ENCODE measurements at places on chromosomes 16 and 17. TPM values are rescaled to one million over a fixed set of nuclear protein-coding genes. Genes with fewer than 3 reads are reported as not detected.

GRCh38 chr16:86495756-86496261, 14.5 kb upstream of the FOXF1 start:
- peak; percentile 45 for DNase-seq
- H3K27ac ChIP-seq = no peak overlapping the region
- H3K36me3 ChIP-seq = no peaks in the 10 kb centered on the region
- peaks cover 2% of the 10 kb centered on the region for H3K27me3 ChIP-seq

- DNase-seq = no peak
Observed at GRCh38 chr16:71524566-71525553, 1.4 kb upstream of the CHST4 start.

GRCh38 chr17:33028061-33028460, 36.4 kb downstream of the SPACA3 start:
- no peaks in the 10 kb centered on the region for H3K27me3 ChIP-seq
- H3K36me3 ChIP-seq = no peaks in the 10 kb centered on the region
- no peak overlapping the region for H3K4me3 ChIP-seq
- DNase-seq = no peak
- no peaks in the 10 kb centered on the region for H3K4me1 ChIP-seq

DNA sequence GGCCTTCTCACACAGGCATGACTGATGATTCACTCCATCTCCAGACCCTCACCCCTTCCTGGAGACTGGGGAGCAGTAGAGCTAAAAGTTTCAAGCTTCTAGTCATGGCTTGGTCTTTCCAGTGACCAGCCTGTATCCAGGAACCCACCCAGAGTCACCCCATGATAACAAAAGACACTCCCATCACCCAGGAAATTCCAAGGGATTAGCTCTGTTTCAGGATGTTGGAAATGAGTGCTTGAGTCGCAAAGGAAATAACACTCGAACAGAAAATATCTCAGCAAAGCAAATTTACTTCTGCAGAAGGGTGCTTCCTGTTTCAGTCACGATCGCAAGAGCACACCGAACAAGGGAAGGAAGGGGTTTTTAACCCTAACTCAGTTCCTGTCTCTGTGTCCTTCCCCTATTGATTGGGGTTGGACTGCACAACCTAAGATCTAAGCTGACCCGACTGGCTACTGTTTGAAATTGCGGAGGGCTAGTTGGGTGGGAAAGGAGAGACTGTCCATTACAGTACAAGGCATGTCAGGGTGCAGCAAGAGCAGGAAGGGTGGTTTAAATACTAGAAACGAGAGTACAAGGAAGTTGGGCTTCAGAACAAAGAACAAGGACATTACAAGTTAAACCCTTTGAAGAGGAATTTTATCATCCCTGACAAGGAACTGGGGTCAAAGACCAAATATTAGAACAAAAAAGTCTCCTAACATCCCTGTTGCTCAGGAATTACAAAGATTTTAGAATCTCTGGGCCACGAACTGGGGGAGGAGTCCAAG, 224.4 kb upstream of the CACNG5 start:
- DNase-seq = no peak
- no peaks in the 10 kb centered on the region for H3K36me3 ChIP-seq
- H3K4me1 ChIP-seq = no peaks in the 10 kb centered on the region
- H3K27me3 ChIP-seq = no peaks in the 10 kb centered on the region
- H3K4me3 ChIP-seq = no peak overlapping the region

GRCh38 chr17:76153640-76154039, 12.6 kb upstream of the FOXJ1 start:
- H3K4me1 ChIP-seq = no peaks in the 10 kb centered on the region
- H3K36me3 ChIP-seq = no peaks in the 10 kb centered on the region
- no peak overlapping the region for H3K4me3 ChIP-seq
- no peak overlapping the region for H3K27ac ChIP-seq
- no peak for DNase-seq
- H3K27me3 ChIP-seq = no peaks in the 10 kb centered on the region

GRCh38 chr16:66427871-66428681, 981 bp downstream of the BEAN1 start:
- no peaks in the 10 kb centered on the region for H3K27me3 ChIP-seq
- H3K27ac ChIP-seq = no peak overlapping the region
- peak overlapping the region; percentile 55 for H3K4me3 ChIP-seq
- DNase-seq = peak; percentile 62

DNA sequence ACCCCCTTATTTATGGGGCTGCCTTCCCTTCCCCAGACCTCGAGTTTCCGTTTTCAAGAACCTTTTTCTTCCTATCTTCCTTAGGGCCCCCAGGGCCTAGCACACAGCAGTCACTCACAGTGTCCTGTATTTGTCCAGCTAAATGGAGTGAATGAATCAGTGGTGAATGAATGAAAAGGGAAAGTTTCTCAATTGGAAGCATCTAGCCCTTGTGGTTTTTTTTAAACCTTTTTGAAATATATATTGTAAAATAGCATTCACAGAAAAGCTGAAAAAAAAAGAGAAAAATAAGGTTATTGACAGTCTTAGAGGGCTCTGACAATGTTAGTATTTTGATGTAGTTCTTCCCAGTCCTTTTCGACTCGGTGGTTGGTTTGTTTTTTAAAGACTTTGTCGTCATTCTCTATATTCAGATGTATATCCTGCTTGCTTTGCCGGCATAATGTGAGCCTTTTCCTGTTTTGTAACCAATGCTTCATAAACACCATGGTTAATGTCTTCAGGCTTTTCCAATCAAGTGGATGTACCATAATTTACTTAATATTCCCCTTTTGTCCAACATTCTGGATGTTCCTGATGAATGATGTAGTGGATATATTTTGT, 45.3 kb downstream of the RAI1 start:
- no peak overlapping the region for H3K27ac ChIP-seq
- no peak overlapping the region for H3K4me3 ChIP-seq
- H3K4me1 ChIP-seq = no peaks in the 10 kb centered on the region
- no peak for DNase-seq

DNA sequence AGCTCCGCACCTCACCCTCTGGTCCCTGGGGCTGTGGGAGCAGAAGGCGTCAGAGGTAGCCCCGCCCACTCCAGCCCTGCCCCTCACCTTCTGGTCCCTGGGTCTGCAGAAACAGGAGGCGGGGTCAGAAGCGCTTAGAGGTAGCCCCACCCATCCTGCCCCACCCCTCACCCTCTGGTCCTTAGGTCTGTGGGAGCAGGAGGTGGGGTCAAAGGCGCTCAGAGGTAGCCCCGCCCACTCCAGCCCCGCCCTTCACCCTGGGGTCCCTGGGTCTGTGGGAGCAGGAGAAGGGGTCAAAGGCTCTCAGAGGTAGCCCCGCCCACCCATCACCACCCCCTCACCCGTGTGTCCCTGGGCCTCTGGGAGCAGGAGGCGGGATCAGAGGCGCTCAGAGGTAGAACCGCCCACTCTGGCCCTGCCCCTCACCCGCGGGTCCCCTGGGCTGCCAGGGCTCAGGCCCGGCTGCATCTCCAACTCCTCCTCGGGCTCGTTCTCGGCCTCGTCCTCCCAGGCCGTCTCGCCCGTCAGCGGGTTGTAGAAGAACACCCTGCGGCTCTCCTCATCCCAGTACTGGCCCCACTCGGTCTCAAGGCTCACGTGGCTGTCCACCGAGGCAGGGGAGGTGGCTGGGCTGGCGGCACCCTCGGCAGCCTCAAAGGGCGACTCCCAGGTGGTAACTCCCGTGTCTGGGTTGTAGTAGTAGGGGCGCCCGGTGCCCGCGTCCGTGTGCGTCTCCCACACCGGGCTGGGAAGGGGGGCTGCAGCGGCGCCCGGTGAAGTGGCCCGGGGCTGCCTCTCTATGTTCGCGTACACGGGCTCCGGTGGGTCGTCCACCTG, 27.2 kb downstream of the ARHGAP27 start:
- no peaks in the 10 kb centered on the region for H3K27me3 ChIP-seq
- no peak overlapping the region for H3K4me3 ChIP-seq
- no peak for DNase-seq
- no peaks in the 10 kb centered on the region for H3K36me3 ChIP-seq

DNA sequence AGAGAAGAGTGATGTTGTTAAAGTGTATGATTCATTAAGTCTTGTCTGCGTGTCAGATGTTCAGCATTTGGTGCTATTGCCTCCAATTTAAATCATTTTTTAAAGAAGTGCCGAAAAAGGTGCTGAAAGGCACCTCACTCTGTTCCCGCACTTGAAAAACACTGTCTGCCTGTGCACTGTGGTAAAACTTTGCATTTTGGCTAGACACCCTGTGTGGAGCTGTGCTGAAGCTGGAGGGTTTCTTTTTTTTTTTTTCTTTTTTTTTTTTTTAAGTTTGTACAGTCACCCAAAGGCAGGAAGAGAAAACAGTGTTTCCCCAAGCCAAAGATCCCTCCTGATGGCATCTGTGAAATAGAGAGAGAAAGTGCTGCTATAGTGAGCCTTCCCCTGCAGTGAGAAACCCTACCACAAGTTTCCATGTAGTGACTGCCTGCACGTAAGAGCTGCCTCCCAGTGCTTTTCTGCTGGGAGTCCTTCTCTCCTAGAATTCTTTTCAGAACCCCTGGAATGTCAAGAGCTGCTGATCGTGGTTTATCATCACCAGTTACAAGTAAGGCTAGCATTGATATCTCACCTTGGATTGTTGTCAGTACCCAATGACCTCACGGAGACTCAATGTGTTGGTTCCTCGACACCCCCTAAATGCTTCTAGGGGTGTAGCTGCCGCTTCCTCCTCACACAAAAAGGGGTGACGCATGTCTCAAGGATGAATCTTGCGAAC, 116.0 kb upstream of the SOX9 start:
- H3K36me3 ChIP-seq = no peaks in the 10 kb centered on the region
- H3K4me1 ChIP-seq = no peaks in the 10 kb centered on the region
- DNase-seq = no peak

- H3K4me3 ChIP-seq = no peak overlapping the region
- H3K27me3 ChIP-seq = no peaks in the 10 kb centered on the region
- no peaks in the 10 kb centered on the region for H3K4me1 ChIP-seq
- H3K27ac ChIP-seq = no peak overlapping the region
Observed at GRCh38 chr17:44376124-44376523, 12.5 kb upstream of the FAM171A2 start.

DNA sequence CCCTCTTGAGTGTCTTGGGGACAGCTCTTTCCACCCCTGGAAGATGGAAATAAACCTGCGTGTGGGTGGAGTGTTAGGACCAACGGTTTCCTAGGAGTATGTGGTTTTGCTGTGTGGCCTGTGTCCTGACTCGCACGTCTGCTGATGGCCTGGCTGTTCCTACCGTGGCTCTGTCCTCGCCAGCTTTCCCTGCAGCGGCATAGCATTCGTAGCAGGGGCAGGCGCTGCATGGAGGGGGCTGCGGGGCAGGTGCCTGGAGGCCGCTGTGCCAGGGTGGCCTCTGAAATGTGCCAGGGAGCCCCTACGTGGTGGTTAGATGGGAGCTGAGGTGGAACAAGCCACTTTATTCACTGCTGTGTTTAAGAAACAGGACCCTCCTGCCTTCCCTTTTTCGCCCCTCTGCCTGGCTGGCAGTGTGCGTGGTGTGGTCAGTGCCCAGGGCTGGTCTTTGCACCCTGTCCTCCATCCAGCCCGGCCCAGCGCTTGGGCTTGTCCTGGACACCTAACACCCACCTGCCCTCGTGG, 10.6 kb downstream of the SLC16A3 start:
- H3K4me3 ChIP-seq = no peak overlapping the region
- no peak for DNase-seq

GRCh38 chr17:9367156-9367555, 208.5 kb downstream of the STX8 start:
- H3K4me3 ChIP-seq = no peak overlapping the region
- H3K27ac ChIP-seq = no peak overlapping the region
- no peaks in the 10 kb centered on the region for H3K4me1 ChIP-seq
- H3K36me3 ChIP-seq = no peaks in the 10 kb centered on the region
- DNase-seq = no peak

DNA sequence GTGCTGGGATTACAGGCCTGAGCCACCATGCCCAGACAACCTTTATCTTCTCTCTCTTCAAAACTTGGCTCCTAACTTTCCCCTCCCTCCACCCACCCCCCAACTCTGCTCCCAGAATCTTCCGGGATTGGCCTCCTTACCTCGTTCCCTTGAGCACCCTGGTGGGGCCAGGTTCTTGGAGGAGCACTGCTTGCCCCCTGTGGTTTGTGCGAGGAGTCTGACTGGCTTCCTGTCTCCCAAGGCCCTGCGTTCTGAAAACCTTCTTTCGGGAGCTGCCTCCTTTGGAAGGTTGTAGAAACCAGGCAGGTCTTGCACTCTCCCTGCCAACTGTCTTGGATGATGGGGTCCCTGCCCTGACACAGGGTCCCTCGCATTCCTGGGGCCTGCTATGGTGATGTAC, 19.8 kb downstream of the PLXDC1 start:
- no peak overlapping the region for H3K4me3 ChIP-seq
- DNase-seq = no peak
- H3K27ac ChIP-seq = no peak overlapping the region
- H3K36me3 ChIP-seq = no peaks in the 10 kb centered on the region

- DNase-seq = no peak
- H3K4me3 ChIP-seq = no peak overlapping the region
- H3K36me3 ChIP-seq = no peaks in the 10 kb centered on the region
- no peak overlapping the region for H3K27ac ChIP-seq
- H3K4me1 ChIP-seq = no peaks in the 10 kb centered on the region
Observed at GRCh38 chr17:4219241-4219640, 44.5 kb downstream of the ANKFY1 start.

- no peaks in the 10 kb centered on the region for H3K36me3 ChIP-seq
- no peaks in the 10 kb centered on the region for H3K4me1 ChIP-seq
- DNase-seq = no peak
- no peak overlapping the region for H3K4me3 ChIP-seq
Observed at GRCh38 chr16:10228779-10229178, 46.6 kb upstream of the GRIN2A start.

- H3K4me3 ChIP-seq = no peak overlapping the region
- no peak for DNase-seq
- no peaks in the 10 kb centered on the region for H3K27me3 ChIP-seq
- no peaks in the 10 kb centered on the region for H3K36me3 ChIP-seq
- H3K4me1 ChIP-seq = no peaks in the 10 kb centered on the region
Observed at GRCh38 chr16:47970291-47970931, 185.4 kb downstream of the ABCC12 start.

TMEM204 gene
- total RNA-seq = 38.1 TPM

DCAKD gene
- total RNA-seq = 33.1 TPM

TMC7 gene
- 1.4 TPM for total RNA-seq

SPECC1 gene
- total RNA-seq = 68.8 TPM

NOS2 gene
- total RNA-seq = 0.16 TPM

SYCE1L gene
- total RNA-seq = 1.8 TPM
